Right renal cortex interstitium (tissue), 3 donors: ENCODE measurements at places on chromosomes 6 and 20. TPM values are rescaled to one million over a fixed set of nuclear protein-coding genes. Genes with fewer than 3 reads are reported as not detected.

DNA sequence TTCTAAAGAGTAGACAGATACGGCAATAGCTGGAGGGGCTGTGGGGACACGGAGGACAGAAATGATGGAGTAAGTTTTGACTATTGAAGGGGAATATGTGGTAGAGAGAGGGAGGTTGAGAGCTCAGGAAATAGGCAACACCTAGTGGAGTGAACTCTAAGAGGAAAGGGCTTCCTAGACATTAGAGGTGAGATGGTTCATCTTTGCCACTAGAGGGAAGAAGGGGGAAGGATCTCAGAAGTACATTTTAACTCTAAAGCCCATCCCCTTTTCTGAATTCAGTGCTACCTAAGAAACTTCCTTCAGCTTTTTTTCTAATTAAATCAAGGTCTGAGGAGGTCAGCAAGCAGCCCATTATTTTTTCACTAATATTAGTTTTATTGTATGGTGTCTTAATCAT, 689.4 kb upstream of the MAP3K7 start:
- no peak for DNase-seq

DNA sequence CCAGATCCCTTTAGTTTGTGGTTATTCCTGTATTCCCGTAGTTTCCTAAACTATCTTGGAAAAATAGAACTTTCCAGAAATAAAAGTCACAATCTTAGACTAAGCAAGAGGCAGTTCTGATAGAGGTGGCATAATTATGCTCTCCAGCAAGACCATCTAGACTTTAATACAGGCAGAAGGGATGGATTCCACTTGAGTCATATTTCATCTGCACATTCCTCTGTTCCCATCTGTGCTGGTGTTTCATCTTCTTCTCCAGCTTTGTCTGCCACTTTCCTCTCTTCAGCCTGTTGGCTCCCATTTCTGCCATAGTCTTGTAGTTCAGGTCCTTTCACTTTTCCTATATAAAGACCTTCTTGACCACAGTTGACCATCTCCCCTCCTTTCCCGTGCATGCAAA, 102.9 kb downstream of the SOBP start:
- no peak for DNase-seq

GRCh38 chr6:157879873-157880254, 56.8 kb downstream of the SNX9 start:
- DNase-seq = no peak

- DNase-seq = no peak
These were observed 59.3 kb upstream of the JAG1 start for GRCh38 chr20:10733122-10733521.

GRCh38 chr6:27866357-27867050, 45.7 kb downstream of the OR2B2 start:
- DNase-seq = peak; percentile 60

DNA sequence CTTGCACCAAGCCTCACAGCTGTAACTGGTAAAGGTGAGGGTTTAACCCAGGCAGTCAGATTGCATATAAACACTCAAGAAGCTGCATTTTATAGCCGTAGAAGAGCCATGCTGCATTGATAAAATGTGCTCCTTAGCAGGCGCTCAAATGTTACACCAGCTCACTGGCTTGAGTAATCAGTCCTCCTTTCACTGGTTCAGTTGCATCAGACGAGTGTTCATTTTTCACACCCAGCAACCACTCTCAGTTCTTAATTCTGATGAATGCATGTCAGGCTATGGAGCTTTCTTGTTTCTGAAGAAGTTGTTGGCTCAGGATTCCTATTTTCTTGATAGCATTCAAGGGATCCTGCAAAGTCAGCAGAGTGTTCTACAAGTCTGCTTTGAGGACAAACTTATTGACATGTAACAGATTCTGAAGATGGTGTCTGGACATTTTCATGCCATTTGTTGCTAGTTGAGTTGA, 198.3 kb downstream of the PLCB1 start:
- no peak for DNase-seq

GRCh38 chr6:20137837-20138236, 74.4 kb downstream of the MBOAT1 start:
- no peak for DNase-seq

DNA sequence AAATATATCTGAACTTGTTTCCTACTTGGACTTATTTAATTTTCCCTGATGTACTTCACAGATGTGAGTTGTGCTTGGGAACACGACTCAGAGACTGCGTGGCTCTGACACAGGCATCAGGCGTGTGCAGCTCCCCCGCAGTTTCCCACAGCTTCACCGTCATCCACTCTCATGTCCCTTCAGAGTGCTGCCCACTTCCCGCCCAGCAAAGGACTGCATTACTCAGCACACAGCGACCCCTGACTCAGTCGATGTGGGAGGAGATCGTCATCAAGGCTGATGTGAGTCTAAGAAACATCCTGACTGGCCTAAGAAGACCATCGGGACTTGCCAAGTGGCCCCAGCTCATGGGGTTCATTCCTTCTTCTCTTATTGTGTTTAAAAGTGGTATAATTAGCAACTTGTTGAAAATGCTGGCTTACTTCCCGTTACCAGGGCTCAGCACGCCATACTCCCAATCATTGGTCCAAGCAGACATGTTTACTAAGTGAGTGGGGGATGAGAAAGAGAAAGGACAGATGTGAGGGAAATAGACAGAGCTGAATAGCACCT, 539.4 kb upstream of the JARID2 start:
- DNase-seq = no peak

Gene PSMG4
- polyA plus RNA-seq = 16.3 TPM

GRCh38 chr6:131949909-131950766, 1.0 kb downstream of the CCN2 start:
- DNase-seq = no peak

Gene EHMT2
- 74.0 TPM for polyA plus RNA-seq

- DNase-seq = no peak
These were observed 68.4 kb downstream of the EYA4 start for GRCh38 chr6:133309579-133309978.

Gene SIRPB1
- 2.5 TPM for polyA plus RNA-seq

Gene PHACTR3
- polyA plus RNA-seq = 12.9 TPM

DNA sequence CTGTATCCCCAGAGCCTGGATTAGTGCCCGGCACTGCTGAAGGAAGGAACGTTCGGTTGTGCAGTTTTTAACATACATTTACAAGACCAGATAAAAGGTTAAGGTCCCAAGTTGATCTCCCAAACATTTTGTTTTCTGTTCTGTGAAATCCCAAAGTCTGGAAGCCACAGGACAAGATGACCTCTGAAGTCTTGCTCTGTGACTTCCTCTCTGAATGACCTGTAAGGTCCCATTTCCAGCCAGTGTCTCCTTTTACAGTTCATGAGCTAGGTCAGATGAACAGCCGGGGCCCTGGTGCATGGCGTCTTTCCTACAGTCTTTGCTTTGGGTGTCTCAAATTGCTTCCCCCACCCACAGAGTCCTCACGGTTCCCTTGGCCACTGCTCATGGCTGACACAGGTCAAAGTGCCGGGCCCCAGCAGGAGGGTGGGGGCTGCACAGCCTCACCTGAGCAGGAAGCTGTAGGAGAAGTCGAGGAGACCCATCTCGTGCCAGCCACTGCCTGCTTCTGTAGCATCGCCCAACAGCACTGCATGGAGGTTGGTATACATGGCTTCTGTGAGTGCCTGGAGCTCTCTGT, 24.0 kb downstream of the PTGIS start:
- no peak for DNase-seq

DNA sequence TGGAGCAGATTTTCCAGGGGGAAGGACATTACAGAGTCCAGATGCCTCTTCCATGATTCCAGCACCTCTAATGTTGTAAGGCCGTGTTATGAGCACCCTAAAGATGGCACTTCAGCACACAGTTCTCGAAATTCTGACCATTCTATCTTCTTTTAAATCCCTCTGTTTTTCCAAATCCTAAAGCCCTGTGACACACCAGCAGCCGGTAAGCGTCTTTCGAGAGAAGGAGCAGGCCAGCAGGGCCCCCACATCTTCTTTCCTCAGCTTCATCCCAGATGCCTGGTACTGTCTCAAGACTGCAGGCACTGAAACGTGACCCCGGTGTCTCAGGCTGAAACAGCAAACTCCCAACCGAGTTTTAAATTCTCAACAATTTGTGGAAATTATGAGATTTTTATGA, 211.6 kb upstream of the FOXQ1 start:
- DNase-seq = no peak

Gene ID4
- polyA plus RNA-seq = 165 TPM

GRCh38 chr6:110619275-110619908, 143.0 kb upstream of the SLC22A16 start:
- DNase-seq = no peak

DNA sequence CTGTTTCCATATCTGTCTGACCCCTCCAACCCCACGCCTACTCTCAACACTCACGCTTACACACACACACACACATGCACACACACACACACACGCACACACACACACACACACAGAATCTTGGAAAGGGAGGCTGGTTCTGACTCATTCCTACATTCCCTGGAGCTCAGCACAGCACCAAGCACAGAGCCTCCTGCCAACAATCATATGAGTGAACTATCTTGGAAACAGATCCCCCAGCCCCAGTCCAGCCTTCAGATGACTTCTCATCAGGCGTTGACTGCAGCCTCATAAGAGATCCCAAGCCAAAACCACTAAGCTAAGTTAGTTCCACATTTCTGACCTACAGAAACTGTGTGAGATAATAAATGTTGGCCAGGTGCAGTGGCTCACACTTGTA, 14.1 kb upstream of the HCK start:
- DNase-seq = no peak

Gene PACRG
- 14.0 TPM for polyA plus RNA-seq

- DNase-seq = no peak
These were observed 401.9 kb downstream of the QKI start for GRCh38 chr6:163816441-163816840.

GRCh38 chr6:55782275-55782674, 93.1 kb downstream of the BMP5 start:
- no peak for DNase-seq

DNA sequence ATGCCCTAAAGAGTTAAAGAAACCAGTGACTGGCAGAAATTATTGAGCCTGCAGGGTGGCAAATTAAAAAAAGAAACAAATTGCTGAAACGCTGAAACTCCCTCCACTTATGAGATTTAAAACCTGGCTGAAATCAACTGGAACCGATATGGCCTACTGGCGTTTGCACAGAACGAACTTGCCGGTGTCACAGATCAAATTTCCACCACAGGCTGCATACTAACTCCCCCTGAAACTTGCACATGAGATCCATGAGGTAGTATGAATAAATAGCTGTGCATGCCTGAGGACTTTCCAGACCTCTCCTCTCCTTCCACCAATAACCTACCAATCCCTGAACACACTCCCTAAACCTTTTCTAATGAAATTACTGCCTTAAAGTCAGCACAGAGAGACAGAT, 150.4 kb downstream of the RNGTT start:
- DNase-seq = peak; percentile 10
